ENCODE measurements at places on chromosomes 1 and 21. TPM values are rescaled to one million over a fixed set of nuclear protein-coding genes. Genes with fewer than 3 reads are reported as not detected.

- no peak for DNase-seq
These were observed 137.8 kb upstream of the PALMD start for GRCh38 chr1:99507906-99508732.

DNA sequence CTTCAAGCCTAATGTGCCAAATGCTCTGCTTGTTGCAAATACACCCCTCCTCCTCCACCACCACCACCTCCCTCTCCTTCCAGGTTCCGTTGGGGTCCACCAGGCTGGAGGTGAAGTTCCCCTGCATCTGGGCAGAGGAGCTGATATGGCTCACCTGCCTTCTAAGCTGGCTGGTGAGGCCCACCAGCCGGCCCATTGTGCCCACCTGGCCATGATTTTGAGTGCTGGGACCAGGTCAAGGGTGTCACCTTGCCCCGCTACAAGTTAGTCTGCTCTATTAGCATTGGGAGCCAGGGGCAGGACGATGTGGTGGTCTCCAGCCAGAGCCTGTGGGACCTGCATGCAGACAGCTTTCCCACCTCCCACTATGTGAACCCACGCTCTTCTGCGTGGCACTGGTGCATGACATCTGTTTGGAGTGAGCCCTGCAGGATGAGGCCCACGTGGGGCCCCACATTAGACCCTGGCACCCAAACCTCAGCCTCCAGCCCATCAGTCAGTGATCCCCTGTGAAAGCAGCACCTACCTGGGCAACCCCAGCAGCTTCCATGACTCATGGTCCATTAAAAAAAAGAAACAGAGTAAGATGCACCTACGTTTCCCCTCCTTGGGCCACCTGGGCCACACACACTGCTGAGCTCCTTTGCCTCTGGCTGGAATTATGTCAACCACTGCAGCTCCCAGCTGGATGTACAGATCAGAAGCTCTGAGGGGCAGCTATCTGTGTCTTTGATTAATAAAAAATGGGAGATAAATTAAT lies 15.6 kb upstream of the CDCP2 start:
- DNase-seq: no peak

GRCh38 chr1:114152508-114153260 lies 985 bp downstream of the SYT6 start:
- peak; percentile 75 for DNase-seq

MR1 gene
- total RNA-seq: not detected

TNFRSF25 gene
- 47.5 TPM for total RNA-seq

NR1I3 gene
- not detected for total RNA-seq

Data from glutamatergic neuron (in vitro differentiated cells).